ENCODE measurements at places on chromosomes 3 and 15.

GRCh38 chr3:46624975-46625490 is 12.7 kb downstream of the FAM240A start:
- DNase-seq = no peak

DNA sequence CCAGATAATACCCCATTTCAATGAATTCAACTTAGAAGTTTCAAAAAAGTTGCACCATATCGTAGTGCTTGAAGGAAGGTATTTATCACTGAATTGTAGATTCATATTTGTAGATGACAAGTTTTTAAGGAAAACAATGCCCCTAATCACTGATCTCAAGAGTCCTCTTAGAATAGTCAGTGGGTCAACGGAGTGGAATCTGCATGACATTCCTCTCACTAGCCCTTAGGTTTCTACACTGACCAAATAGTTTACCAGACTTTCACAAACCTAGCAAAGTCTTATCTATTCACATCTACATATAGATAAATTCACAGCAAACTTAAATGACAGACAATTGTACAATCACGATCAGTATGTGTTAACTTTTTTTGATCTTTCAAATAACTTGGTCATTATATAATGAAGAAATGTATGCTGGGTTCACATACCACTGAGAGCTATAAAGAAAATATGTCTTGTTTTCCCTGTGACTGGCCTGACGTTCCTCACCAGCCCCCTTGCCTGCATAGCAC is 35.7 kb upstream of the PHLDB2 start:
- no peak for DNase-seq

- DNase-seq = no peak
Observed at GRCh38 chr3:126104028-126104635, 20.2 kb upstream of the SLC41A3 start.

GRCh38 chr3:25153561-25153960 is 274.5 kb upstream of the RARB start:
- no peak for DNase-seq

DNA sequence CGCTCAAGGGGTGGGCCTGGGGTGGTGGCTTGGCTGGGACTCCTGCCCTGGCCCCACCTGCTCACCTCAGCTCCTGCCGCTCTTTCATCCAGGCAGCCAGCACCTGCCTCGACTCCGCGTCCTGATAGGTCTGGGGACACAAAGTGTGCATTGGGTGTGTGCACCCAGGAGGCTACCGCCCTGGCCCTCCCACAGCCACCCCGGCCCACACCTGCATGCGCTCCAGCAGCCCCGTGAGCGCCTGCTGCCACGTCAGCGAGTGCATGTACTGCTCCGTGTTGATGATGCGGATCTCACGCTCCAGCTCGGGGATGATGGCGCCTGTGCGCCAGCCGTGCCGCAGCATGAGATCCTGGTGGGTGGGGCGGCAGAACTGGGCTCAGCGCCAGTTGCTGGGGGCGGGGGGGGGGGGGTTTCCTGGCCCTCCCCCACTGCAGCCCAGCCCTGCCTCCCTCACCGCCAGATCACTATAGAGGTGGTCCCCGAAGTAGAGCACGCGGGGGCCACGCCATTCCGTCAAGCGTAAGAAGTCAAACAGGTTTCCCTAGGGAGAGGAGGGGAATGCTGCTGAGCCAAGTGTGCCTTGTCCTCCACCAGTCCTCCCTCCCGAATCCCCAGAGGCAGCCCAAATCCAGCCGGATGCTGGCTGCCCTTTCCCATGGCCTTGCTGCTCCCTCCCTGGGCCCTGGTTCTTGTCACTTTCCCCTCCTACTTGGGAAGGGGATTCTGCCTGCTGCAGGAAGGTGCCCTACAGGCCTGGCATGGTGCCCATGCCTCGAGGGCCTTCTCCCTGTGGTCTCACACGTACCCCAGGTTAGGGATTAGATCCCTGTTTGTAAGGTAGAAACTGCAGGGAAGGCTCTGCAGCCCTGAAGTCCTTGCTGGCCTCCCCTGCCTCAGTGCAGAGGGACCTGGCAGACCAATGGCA is 8.6 kb downstream of the NT5DC2 start:
- no peak for DNase-seq

DNA sequence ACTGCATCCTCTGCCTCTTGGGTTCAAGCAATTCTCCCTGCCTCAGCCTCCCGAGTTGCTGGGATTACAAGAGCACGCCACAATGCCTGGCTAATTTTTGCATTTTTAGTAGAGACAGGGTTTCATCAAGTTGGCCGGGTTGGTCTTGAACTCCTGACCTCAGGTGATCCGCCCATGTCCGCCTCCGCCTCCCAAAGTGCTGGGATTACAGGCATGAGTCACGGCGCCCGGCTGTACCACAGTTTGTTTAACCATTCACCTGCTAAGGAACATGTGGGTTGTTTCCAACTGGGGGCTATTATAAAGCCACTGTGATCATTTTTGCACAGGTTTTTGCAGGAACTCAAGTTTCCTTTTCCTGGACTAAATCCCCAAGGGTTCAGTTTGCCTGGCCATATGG is 123.2 kb upstream of the RAP2B start:
- no peak for DNase-seq

DNA sequence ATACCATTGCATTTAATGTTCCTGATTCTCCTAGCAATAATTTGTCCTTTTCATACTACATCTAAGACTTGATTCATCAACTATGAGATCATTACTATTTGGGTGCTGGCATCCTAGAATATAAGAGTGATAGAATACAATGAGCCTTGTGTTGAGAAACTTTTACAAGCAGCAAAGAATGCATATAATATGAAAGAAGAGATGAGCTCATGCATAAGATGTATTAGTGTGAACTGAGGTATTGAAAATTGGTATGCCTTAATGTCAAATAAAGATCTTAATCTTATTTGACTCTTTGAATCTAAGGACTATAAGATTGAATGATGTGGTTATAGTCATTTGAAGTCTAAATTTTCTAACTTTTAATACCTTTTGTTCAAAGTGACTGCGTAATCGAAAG is 220.0 kb upstream of the ARHGEF26 start:
- no peak for DNase-seq

- no peak for DNase-seq
Observed at GRCh38 chr3:71451060-71451459, 132.5 kb downstream of the FOXP1 start.

DNA sequence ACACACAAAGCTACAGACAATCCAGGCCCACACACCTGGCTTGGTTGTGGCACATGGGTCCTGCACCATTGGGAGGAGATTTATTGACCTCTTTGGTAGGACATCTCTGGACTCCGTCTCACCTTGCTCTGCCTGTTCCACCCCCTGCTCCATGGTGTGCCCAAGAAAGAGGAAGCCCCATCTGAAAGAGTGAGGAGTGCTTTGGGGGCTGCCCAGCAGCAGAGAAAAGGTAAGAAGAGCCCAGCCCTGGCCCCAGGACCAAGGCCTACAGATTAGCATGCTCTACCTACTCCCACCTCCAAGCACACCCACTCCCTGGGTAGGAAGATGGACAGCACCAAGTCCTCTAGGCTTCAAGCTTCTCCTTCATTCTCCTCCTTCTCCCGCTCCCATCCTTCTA is 3.2 kb upstream of the DCAF1 start:
- no peak for DNase-seq

- DNase-seq = no peak
Observed at GRCh38 chr3:124516333-124516732, 213.9 kb upstream of the UMPS start.

DNA sequence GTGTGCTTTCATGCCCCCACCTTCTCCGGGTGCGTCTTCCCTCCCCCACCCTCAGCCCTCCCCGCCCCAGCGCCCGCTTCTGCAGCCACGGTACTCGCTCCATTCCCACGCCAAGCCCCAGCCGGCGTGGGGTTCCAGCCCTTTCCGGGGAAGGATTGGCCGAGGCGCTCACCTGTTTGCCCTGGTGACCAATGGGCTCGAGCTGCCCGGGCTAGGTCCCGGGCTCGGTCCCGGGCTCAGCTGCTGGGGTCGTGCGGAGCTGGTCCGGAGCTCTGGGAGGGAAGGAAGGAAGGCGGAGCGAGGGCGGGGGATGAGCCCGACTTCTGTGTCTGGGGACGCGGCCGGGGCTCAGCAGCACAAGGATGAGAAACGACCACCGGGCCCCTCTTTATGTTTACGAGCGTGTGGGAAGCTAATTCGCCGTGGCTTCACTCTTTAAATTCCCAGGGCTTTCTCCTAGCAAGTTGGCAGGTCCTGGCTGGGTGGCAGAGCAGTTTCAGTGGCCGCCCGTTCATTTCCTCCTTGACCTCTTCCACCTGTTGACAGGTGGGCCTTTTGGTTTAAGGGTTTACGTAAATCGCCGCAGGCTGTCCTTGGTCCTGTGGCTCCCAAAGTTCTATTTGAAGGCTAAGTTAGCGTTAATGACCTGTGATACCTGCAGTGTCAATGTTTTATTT is at the start of gene IGSF10:
TSS of gene IGSF10 (minus strand) at position 288 of the 677 bp plus-strand sequence. CDS start 2,352 bp downstream, outside the sequence.
- no peak for DNase-seq

DNA sequence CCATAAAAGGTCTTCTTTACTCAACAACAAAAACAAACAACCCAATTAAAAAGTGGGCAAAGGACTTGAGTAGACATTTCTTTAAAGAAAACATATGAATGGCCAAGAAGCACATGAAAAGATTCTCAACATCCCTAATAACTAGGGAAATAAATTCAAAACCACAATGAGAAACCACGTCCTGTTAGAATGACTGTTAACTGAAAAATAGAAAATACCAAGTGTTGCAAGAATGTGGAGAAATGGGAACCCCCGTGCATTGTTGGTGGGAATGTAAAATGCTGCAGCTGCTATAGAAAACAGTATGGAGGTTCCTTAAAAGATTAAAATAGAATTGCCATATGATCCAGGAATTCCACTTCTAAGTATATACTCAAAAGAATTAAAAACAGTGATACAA is 34.8 kb downstream of the NMNAT3 start:
- no peak for DNase-seq

GRCh38 chr3:123347205-123347604 is 101.7 kb downstream of the ADCY5 start:
- no peak for DNase-seq

Measured in stimulated activated CD8-positive, alpha-beta memory T cell treated with anti-CD3 and anti-CD28 coated beads, Interleukin-4, amount 100 ng/mL, for 1 hour (primary cell).